ENCODE measurements at places on chromosomes 5 and 9. TPM values are rescaled to one million over a fixed set of nuclear protein-coding genes. Genes with fewer than 3 reads are reported as not detected.

The PDCD1LG2 gene
- not detected for total RNA-seq

The SLC28A3 gene
- not detected for total RNA-seq

The ABO gene
- not detected for total RNA-seq

The FOXD4L5 gene
- not detected for total RNA-seq

The VAV2 gene
- 21.2 TPM for total RNA-seq

The CDH6 gene
- not detected for total RNA-seq

The SPATA31A5 gene
- not detected for total RNA-seq

The BARHL1 gene
- total RNA-seq, result not detected

DNA sequence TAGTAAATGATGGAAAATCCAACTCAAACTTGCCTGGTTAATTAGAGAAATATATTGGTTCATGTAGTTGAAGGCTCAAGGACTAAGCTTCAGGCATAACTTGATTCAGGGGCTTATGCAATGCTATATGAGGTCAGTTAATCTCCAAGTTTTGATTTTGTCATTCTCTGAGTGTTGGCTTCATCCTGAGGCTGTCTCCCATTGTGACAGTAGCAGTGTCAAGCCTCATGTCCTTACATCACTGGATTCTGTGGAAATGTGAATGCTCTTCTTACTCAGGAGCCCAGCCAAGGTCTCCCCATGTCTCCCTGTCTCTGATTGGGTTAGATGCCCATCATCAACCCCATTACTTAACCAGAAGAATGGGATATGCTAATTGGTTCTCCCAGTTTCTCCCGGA lies 44.4 kb upstream of the SNX2 start:
- DNase-seq, result no peak

GRCh38 chr9:107174441-107174840 lies 108.6 kb upstream of the RAD23B start:
- DNase-seq, result no peak

GRCh38 chr5:153974813-153975163 lies 63.9 kb downstream of the FAM114A2 start:
- no peak for DNase-seq

DNA sequence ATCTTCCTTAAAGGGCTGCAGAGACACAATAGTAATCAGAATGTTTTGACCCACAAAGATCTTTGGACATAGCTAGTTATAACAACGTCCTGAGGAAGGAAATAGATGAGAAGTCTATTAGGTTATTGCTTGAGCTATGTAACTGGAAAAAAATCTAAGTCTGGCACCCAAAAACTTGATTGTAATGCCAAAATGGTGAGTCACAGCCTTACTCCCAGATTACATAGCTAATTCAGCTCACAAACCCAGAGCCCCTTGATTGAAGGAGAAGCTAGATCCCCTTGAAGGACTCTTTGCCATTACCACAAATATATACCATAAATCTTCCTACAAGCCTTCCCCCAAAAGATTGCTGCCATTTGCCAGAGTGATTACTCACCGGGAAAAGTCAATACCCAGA lies 341.8 kb upstream of the KIF2A start:
- DNase-seq, result no peak

DNA sequence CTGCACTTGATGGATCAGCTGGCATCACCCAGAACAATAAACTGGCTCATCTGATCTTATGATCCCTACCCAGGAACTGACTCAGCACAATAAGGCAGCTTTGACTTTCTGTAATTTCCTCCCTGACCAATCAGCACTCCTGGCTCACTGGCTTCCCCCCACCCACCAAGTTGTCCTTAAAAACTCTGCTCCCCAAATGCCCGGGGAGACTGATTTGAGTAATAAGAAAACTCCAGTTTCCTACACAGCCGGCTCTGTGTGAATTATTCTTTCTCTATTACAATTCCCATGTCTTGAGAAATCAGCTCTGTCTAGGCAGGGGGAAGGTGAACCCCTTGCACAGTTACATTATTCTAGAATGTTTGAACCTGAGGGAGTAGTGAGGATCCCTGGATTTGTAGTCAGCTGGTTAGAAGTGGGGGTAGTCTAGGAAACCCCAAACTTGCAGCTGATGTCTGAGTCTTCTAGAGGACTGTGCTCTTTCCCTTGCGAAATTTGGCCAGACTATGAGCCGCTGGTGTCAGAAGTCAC lies 111.7 kb upstream of the NEK6 start:
- no peak for DNase-seq

GRCh38 chr9:127197861-127198430 lies 66.6 kb upstream of the GARNL3 start:
- DNase-seq, result no peak

DNA sequence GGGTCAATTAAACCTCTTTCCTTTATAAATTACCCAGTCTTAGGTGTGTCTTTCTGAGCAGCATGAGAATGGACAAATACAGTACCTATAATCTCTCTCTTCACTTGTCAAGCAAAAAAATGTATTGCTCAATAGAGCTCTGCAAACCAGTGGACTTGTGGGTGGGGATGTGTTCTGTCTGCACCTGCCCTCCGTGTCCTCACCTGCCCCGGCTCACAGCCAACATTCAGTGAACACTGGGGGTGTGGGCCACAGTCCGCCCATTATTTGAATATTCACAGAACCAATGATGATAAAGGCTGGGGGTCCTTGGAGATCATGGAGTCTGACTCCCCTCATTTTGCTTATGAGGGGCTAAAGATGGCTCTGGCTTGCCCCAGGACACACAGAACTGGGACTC lies 36.9 kb upstream of the MED27 start:
- no peak for DNase-seq

DNA sequence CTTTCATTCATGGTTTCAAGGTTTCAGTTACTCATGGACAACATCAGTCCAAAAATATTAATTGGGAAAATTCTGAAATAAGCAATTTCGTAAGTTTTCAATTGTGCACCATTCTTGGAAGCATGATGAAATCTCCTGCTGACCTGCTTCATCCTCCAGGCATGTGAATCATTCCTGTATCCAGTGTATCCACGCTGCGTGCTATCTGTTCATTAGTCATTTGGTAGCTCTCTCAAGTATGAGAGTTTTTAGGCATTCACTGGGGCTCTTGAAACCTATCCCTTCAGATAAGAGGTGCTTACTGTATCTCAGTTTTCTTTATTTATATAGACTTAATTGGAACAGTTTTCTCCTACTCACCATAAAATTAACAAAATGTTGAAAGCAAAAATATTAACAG lies 293.0 kb downstream of the CDH12 start:
- no peak for DNase-seq

DNA sequence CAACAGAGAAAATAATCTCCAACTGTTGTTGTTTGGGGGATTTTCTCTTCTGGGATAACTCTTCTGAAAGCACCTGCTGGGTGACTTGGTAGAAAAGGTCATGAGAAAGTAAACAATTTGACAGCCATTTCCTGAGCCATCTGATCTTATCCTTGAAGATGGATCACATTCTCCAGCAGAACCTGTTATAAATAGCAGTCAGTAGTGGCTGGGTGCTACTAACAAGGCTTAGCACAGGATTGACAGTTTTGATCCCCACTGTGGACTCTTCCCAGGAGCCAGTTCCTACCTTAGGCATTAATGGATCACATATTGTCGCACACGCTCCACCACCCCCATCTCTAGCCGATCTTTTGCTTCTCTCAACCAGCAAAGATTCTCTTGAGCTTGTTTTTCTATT lies 220.2 kb downstream of the PLK2 start:
- no peak for DNase-seq

- peak; percentile 80 for DNase-seq
These were observed 46.8 kb upstream of the ANKRD55 start for GRCh38 chr5:56279979-56280378.

DNA sequence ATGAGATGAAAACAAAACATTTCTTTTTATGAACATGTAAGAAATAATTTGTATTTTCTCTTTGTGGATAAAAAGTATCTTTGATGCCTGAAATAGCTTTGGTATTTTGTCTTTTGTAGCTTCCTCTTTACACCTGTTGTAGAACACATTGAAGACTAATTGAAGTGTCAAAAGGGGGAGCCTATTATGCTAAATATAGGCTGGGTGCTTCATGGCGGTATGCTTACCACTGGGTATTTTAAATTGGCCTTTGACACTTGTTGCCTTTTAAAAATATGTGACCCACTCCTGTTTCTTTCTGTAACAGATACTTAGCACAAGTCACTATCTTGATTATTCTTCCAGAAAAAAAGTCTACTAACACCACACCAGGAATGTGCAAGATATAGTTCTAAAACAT lies 226.4 kb downstream of the KIAA0825 start:
- DNase-seq, result no peak

DNA sequence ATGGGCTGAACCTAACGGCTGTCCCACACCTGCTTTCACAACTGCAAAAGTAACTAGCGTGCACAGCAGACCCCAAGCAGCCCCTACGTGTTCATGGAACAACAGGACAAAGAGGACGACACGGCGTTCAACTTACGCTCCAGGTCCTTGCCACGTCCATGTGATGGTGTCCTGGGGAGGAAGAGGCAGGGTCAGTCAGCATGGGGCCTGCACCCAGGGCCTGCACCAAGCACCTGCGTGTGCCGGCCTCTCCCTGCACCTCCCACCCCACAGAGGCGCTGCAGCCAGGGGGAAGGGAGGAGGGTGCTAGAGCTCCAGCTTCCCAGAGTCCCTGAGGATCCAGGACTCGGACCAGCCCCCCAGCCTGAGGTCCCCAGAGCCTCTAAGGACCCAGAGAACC lies 35.6 kb upstream of the SLC6A3 start:
- DNase-seq, result no peak

Measured in HepG2 (cell line).